ENCODE measurements at places on chromosomes 16 and 17.

GRCh38 chr17:71522383-71522782 is 598.4 kb upstream of the SOX9 start:
- no peak for DNase-seq

DNA sequence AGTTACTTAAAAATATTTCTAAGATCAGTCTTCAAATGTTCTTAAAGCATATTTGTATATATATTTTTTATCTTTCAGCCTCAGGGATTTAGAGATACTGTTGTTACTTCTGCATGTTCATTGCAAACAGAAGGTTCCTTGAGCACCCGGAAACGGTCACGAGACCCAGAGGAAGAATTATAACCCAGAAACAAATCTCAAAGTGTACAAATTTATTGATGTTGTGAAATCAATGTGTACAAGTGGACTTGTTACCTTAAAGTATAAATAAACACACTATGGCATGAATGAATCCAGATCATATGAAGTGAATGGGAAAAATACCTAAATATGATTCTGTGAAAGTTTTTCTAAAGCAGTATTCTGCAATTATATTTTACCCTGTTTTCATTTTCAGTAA is 21.6 kb upstream of the PPM1E start:
- no peak for DNase-seq

- DNase-seq, result no peak
These were observed 46.4 kb downstream of the NUP88 start for GRCh38 chr17:5373112-5373511.

DNA sequence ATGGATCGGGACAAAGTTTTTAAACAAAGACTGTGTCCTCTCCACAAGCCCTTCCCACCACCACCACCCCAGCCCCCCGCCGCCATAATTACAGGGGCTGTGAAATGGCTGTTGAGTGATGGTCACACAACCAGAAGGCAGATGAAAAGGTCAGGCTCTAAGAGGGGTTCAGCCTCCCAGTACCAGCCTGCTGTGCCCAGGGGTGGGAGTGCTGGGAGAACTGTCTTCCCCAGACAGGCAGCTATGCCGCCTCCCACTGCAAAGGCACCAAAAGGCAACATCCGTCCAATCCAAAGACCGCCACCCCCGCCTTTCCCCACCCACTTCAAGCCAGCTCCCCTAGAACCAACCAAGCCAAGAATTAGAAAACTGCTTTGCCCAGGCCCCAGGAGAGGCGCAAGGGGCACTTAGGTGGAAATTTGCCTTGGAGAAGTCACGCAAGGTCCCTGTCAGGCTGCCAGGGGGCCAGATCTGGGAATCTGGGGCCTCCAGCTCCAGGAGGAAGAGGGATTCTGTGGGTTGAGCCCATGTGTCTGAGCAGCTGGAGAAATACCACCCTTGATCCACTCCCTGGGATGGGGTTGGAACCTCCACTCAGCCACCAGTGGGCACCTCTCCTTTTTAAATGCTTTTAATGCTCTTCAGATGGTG is 14.4 kb downstream of the CARHSP1 start:
- no peak for DNase-seq

DNA sequence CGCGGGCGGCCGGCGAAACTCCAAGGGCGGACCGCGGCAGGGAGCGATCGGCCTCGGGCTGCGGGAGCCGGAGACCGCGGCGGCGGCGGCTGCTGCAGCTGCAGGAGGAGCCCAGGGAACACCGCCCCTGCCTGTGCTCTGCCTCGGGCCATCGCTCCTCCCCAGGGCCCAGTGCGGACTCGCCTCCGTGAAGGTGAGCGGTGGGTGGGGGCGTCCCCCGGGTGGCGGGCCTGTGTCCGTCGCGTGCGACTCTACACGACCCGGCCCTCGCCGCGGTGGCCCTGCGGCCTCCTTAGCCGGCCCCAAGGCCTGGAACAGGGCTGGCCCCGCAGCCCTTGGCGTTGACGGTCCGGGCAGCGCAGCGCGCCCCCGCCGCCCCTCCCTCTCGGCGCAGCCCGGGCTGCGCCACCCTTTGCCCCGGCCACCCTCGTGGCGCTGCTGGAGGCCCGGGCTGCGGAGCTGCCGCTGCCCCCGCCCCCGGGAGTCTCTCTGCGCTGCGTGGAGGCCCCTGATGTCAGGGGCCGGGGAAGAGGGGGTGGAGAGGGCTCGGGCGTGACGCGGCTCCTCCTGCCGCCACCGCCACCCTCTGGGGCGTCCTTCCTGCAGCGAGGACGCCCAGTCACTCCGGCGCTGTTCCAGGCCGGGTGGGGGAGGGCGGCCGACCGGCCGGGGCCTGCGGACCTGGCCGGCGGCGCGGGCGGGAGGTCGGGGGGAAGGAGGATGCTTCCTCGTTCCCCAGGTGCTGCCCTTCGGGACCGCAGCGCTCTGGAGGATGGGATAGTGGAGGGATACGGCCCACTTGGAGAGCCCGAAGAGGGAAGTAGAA is 485 bp downstream of the DYNLL2 start:
- DNase-seq, result peak; percentile 53

DNA sequence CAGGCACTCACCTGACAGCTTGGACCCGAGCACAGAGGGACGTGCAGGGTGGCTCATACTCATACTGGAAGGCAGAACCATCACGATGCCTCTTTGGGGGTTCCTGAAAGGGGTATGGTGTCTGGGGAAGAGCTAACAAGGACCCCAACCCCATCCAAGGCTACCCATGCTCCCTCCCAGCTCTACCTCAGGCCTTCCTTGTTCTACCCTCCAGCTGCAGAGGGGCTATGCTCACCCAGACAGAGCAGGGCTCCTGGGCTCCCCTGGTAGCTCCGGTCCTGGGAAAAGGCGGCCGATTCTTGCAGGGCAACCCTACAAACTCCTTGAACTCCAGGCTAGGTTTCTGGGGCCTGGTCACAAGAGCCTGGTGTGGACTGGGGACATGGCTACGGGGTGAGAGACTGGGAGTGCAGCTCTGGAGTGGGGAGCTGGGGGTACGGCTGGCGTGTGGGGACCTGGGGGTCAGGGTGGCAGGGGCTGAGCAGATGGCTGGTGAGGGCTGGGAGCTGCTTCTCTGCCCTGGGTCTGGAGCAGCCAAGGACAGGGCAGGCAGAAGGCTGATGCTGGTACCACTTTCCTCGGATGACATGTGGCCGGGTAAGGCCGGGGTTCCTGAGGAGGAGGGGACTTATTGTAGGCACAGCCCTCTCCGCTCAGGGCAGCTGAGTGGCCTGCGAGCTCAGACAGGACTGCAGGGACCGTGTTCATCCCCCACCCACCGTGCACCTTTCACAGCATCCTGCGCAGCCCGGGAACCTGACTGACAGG is 2.1 kb downstream of the ACD start:
- DNase-seq, result no peak

DNA sequence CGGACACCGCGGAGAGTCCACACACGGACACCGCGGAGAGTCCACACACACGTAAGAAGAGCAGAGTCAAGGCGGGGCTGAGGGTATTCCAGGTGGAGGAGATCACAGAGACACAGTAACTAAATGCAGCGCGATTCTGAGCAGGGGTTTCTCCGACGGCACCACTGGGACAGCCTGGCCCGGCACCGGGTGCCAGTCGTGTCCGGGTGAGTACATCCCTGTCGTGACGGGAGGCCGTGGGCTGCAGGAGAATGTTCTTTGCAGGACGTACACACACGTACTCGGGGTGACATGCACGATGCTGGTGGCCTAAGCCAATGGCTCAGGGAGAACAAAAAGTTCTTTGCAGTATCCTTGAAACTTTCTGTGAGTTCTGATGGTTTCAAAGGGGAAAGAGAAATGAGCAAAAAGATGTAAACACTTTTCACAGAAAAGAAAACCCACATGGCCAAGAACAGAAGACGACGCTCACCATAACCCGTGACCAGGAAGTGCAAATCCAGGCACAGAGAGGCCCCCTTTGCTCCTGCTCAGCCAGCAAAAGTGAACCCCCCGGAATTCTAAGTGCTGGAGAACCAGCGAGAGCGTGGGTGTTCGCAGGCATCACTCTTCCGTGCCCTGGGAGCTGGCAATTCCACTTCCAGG is 53.7 kb upstream of the METRNL start:
- no peak for DNase-seq

DNA sequence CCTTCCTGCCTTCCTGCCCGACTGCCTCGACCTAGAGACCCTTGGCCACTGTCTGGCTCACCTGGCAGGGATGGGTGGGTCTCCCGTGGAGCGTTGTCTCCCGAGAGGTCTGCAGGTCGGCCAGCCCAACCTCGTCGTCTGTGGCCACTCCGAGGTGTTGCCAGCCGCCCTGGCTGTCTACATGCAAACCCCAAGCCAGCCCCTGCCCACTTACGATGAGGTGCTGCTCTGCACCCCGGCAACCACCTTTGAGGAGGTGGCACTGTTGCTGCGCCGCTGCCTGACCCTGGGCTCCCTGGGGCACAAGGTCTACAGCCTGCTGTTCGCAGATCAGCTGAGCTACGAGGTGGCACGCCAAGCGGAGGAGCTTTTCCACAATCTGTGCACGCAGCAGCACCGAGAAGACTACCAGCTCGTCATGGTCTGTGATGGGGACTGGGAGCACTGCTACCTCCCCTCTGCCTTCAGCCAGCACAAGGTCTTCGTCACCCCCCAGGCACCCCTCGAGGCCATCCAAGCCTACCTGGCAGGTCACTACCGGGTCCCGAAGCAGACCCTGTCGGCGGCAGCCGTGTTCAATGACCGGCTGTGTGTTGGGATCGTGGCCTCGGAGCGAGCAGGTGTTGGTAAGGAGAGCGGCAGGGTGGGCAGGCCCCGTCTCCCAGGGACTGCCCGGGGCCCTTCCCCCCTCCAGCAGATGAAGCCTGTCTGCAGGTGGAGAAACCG is 75.1 kb upstream of the ENDOV start:
- DNase-seq, result no peak

- DNase-seq, result no peak
These were observed 56.0 kb downstream of the ZFPM1 start for GRCh38 chr16:88508868-88509748.

DNA sequence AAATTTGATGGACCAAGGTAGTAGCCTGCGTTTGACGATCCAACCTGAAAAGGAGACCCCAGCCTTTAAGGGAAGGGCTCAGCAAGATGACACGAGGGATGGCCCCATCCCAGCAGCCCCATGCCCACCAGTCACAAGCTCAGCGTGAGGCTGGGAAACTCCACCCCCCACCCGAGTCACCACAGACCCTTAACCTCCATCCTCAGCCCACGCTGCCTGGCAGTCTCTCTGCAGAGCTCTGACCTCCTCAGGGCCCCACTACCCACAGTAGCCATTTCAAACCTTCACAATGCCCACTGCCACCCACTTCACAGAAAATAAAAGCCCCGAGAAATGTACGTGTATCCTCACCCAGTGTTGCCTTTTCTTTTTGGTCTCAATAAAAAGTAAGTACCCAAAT is 18.7 kb downstream of the USP36 start:
- no peak for DNase-seq

GRCh38 chr17:51064061-51064735 is 56.5 kb downstream of the SPAG9 start:
- no peak for DNase-seq

GRCh38 chr17:1076299-1076981 is 79.5 kb downstream of the TIMM22 start:
- DNase-seq, result no peak

DNA sequence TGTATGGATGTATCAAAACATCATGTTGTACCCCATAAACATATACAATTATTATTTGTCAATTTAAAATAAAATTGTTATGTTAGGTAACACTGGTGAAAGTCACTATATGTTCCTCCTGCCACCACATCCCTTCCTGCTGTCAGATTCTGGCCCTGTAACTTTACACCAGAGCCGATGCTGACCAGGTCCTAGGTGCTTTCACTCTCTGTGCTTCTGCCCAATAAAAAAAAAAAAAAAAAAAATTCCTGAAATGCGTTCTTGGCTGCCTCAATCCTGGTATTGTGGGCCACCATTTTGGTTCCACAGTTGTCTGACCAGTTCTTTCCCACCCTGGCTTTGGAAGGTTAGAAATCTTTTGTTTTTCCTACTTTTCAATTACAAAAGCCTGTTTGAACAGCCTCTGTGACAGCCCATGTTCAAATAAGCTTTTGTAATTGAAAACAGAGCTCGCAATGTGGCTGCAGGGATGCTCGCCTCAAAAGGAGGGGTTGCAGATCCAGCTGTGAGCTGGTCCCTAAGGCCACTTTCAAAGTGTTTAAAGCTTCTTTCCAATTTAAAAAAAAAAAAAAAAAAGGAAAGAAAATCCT is 831.0 kb upstream of the EEF2KMT start:
- no peak for DNase-seq

Measured in activated CD8-positive, alpha-beta memory T cell treated with anti-CD3 and anti-CD28 coated beads for 4 hours (primary cell).